H9 (cell line): ENCODE measurements at places on chromosomes 1 and 21.

GRCh38 chr1:156122519-156123355, 8.2 kb downstream of the LMNA start:
- no peak for DNase-seq

DNA sequence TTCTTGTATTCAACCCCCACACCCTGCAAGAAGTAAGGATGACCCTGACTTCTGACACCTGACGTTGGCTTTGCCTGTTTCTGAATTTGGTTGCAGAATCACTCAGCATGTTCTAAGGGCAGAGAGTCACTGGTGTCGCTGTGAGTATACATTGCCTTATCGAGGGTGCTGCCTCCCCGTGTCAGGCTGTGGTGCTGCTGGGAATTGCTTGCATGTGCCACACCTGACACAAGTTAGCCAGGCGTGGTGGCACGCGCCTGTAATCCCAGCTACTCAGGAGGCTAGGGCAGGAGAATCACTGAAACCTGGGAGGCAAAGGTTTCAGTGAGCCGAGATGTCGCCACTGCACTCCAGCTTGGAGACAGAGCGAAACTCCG, 45.9 kb downstream of the WDR4 start:
- DNase-seq = peak; percentile 65

DNA sequence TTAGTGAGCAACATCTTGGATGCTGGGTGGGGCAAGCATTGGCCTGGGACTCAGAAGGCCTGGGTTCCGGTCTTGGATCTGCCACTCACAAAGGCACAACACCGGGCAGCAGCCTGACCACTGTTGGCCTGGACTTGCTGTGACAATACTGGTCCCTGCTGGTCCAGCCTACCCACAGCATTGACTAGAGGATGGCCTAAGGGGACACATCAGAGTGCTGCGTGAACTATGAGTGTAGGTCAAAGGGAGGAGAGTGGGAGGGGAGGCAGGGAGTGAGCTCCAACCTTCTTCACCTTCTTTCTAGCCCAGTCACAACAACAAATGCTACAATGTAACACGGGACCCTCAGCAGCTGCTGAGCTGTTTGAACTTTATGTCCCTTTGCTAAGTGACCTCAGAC, 31.1 kb downstream of the TMEM50A start:
- DNase-seq = no peak

GRCh38 chr1:245718951-245719350, 564.2 kb downstream of the KIF26B start:
- DNase-seq = no peak

DNA sequence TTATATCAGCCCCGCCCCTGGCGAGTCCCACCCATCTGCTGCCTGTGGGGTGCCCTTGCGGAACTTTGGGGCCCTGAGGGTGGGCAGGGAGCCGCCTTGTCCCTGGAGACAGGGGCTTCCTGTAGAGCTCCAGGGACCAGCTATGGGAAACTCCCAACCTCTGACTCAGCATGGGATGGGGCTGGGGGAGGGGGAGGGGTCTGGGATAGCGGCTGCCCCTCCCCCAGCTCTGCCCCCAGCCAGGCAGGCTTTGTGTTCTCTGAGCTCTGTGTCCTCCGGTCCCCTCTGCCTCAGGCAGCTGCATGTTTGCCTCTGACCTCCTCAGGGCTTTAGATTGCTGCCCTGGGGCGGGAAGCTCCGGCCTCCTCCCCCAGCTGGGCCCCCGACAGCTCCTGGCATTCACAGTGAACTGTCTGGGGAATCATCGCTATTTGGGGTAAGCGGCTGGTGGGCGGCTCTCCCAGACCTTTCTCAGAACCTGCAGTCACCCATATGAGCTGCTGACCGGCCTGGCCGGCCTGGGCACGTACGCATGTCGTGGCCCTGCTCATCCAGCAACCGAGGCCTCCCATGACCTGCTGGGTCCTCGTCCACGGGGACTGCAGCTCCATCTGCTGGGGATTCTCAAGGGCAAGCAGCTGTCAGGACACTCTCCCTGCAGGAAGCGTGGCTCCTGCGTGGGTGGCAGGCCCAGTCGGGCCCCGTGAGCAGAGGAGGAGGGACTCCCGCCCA, 17.1 kb downstream of the ARHGEF16 start:
- DNase-seq = peak; percentile 93

DNA sequence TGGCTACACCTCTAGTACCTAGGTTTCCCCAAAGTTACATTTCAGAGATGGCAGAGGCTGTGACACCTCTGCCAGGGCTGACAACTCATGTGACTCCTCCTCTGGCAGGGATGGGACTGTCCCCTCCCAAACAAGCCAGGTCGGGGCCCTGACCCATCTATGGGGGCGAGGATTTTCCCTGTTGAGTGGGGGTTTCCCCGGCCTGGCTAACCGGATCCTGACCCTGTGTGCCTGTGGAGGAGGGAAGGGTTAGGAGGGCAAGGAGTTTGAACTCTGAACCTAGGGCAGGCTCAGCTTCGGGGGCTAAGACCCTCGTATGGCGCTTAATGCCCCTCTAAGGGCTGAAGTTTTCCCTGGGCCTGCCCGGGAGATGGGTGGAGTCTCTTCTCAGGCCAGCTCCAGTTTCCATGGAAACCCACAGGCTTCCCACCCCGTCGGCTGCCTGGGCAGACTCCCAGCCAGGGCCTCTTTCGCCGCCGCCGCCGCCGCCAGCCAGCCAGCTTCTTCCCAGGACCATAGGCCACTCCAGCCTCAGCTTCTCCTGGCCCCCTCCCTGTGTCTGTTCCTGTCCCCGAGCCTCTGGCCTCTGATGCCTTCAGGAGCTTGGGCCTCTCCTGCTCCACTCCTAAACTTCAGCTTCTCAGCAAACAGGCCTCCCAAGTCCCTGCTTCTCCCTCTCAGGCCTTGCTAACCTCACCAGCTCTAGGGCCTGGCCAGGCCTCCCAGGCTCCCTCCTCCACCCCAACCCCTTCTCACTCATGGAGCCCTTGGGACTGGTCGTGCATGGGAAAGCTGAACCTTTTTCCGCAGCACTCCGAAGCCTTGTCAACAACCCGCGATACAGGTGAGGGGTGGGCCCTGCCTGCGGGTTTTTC, at the start of gene BTBD19:
Gene BTBD19 (plus strand): TSS at position 461 of the 875 bp plus-strand sequence. CDS start 298 bp downstream, at position 759.
- DNase-seq = peak; percentile 88

- no peak for DNase-seq
Measured at GRCh38 chr1:217493290-217493689, 137.6 kb downstream of the GPATCH2 start.

DNA sequence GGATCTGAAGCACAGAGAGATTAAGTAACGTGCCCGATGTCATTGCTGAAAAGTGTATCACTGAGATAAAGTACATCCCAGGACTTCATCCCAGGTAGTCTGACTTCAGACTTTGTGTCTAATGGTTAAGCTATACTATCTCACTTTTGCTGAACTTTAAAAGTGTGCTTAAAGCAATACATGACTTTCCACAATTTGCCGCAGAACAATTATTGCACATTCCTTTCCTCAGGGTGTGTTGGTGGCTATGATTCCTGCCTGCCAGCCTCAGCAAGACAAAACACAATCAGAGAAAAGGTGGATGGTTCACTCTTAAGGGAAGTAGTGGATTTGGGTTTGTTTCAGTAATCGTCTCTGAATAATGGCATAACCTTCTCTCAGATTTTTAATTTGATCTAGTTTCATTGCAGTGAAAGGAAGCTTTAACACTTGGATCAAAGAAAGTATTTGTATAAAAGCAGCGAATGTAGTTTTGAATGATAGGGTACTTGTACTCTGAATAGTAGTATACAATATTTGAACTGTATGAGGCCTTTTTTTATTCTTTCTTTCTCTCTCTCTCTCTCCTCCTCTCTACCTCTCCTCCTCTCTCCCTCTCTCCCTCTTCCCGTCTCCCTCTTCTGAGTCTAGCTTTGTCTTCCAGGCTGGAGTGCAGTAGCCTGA, 47.0 kb downstream of the CNST start:
- no peak for DNase-seq

DNA sequence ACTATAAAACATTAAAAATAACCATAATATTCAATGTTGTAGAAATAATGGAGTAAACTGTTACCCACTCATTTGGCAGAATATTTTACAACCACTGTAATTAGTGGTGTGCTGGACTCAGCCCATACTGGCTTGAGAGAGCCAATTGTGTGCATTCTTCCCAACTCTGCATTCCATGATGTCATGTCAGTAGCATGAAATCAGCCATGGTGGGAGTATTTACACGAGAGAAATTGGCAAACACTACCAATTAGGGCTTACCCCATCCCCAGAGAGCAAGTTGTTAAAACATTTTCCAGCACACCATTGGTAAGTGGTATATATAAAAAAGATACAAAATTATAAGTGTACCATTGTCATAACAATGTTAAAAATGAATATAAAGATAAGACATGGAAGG, 19.1 kb upstream of the QSOX1 start:
- no peak for DNase-seq

GRCh38 chr1:151711951-151712350, 4.7 kb downstream of the CELF3 start:
- no peak for DNase-seq

DNA sequence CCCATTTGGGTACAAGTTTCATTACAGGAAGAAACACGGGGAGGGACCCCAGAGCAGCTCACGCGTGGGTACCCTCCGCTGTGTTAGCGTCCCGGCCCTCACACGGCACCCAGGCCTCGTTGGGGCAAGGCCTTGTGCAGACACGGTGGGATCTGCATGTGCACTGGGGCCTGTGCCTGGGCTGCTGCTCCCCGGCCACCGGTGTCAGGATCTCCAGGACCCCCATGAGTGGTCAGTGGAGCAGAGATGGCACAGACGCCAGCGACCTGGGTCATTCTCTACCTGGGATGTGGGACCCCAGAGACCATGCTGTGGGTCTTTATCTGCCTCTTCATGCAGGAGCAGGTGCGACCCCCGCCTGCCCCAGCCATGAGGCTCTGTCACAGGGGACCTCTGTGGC, 5.4 kb upstream of the SAMD11 start:
- DNase-seq = no peak

GRCh38 chr1:158121604-158122254, 59.0 kb upstream of the CD1D start:
- peak; percentile 79 for DNase-seq

DNA sequence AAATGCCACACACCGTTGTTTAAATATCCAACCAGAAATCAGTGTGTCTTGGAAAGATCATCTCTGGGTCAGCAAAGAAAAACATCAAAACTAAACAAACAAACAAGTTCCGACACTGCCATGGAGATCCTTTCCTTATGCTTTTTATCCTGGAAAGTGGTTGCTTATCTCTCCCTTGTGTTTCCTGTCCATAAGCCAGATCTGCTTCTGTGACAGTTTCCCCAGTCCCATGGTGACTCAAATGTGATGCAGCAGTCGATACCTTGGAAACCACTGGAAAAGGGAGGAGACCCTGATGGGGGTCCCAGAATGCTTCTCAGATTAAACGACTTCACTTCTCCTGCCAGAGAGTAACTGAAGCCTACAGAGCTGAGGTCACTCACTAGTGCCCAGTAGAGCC, 94.7 kb downstream of the DMRTA2 start:
- no peak for DNase-seq

DNA sequence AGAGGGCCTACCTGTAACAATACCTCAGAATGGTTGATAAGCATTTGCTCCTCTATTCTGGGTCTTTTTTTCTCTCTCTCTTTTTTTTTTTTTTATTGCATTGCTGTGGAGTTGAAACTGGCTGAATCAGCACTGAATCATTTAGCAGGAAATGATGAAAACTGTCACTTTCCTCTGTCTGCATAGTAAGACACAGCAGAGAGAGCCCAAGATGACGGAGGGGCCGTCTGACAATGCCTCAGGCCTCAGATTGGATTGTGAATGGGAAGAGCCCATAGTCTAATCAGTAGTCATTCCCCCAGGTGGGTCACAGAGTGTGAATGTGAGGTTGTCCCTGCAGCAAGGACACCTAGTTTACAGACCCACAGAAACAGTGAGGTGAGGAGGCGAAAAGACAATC, 193.2 kb upstream of the PLXNA2 start:
- DNase-seq = no peak

DNA sequence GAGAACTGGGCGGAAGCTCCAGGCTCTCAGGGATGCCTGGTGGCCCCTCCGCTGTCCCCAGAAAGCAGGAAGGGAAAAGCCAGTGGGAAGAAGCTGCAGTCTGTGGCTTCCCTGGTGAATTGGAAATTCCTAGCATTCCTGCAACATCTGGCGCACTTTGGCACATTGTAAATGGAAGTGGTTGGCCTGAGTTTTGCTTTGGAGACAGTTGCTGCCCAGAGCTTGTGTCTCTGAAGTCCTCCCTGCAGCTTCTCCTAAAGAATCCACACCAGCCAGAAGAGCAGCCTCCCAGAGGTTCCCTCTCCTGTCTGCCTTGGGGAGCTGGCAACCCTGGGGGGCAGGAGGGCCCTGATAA, 48.2 kb downstream of the ARHGEF10L start:
- DNase-seq = peak; percentile 80

DNA sequence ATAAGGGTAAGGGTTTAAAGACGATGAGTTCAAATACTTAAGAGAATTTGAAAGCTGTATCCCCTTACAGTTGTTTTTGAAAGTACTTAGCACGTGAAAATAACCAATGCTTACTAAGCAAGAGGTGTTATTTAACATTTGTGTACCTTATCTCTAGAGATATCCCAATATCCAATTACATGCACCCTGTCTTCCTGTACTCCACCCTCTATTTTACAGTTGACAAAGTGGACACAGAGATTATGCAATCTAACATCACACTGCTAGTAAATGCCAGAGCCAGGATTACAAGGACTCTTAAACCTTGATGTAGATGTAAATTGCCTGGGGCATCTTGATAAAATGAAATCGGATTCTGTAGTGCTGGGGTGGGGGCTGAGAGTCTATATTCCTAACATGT, 72.0 kb downstream of the GDAP2 start:
- no peak for DNase-seq

GRCh38 chr1:184272175-184272866, 114.5 kb upstream of the C1orf21 start:
- DNase-seq = no peak

DNA sequence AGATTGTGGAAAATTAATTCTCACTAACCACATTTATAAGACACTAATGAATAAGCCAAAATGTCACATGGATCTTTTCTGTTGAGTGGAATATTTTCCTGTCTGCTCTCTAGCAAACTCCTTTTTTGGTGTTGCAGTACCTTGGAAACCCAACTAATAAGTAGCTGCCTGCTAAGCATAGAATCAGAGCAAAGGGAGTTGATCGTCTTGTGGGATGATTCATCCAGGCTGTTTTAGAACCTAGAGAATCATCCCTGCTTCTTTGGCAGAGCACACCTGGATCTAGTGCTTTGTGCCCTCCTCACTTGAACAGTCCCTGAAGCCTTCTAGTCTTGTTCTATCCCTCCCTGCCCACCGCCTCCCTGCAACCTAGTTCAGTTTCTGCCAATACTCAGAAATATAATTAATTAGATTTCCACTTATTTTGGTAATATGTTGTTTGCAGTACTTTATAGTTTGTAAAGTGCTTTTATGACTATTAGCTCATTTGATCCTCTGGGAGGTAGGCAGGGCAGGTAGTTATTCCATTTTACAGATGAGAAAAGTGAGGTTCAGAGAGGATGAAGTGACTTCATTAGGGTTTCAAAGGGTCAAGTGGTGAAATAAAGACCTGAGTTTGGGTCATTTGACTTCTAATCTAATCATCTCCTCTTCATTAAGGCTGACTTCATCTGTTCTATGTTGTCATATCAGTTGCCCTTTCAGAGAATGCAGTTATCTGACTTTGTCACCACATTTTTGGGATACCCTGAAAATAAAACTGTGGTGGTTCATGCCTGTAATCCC, 2.5 kb downstream of the AGO4 start:
- DNase-seq = no peak

GRCh38 chr1:64172458-64172983, 30.9 kb upstream of the UBE2U start:
- DNase-seq = no peak
